CD4-positive, alpha-beta T cell treated with Interleukin-21 for 1 hour (primary cell): ENCODE measurements at places on chromosomes 1 and 21.

GRCh38 chr1:212955961-212956620 lies 5.8 kb downstream of the VASH2 start:
- DNase-seq, result no peak

DNA sequence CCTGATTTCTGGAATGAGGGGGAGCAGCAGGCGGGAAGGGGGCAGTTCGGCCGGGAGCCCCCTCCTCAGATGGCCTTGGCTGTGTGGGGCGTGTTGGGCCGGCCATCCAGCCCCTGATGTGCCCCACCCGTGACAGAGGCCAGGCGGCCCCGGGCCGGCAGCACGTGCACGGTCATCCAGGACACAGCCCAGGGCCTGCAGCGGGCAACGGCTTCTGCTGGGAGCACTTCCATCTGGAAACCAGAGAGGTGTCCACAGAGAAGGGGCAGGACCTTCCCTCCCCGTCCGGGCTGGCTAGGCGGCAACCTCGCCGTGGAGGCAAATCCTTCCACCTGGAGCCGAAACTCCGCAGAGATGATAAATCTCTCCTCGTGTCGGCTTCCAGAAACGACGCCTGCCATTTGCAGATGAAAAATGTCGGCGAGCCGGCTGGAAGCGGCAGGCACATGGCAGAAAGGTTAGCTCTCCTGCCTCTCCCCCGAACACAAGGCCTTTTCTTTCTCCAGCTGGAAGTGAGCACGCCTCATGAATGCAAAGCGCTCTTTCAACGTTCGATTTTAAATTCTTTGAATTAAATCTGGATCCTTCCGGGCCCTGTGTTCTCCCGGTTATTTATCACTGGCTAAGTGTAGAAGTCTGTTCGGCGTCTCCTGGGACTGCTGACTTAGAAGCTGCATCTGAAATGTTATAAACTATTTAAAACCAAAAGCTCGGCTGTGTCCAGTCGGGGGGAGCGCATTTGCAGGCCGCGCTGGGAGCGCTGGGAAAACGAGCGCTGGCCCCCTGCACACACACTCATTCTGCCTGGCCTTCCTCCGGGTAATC lies 9.4 kb upstream of the ACTRT2 start:
- no peak for DNase-seq

DNA sequence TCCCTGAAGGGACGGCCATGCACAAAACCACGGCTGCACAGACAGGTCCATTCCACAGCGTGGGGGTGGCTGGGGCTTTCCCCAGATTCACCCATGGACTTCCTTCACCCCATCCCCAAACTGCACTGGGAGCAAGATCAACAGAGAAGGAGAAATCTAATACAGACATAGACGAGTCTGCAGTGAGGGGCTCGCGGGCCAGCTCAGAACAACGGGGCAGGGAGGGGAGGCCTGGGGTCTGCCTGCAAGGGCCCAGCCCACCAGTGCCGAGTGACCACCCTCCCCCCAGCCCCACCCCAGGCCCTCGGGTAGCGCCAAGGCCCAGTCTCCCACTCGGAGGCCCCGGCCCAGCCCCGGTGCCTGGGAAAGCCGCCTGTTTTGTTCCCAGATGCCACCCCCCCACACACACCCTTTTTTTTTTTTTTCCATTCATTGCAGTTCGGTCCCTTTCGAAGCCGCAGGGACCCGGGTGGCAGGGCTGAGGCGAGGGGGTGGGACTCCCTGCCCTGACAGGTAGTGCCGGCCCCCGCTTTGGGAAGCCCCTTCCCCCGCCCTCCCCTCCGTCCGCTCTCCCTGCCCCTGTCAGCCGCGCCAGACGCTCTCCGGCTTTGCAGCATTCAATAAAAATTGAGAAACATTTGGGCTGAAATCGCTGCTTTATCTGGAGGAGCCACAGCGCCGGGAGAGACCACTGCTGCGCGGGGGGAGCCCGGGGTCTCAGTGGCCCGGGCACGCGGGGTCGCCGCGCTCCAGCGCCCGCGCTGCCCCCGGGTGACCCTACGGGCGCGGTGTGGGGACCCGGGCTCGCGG lies 543 bp upstream of the EPHB2 start:
- peak; percentile 33 for DNase-seq

DNA sequence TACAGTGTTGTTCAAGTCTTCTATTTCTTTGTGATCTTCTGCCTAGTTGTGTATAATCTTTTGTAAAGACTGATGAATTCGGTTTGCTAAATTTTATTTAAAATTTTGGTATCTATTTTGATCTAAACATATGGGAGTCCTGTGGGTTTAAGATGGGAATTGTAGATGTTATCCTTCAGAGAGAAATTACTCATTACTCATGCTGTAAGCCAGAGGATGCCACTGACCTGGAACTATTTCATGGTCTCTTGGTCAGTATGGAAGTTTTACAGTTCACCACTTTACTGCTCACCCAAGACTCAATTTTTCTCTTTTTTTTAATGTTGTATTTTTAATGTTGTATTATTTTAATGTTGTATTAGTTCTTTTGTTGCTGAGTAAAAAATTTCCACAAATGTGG lies 138.6 kb upstream of the B3GALT2 start:
- DNase-seq, result no peak

- DNase-seq, result no peak
These were observed 173.6 kb upstream of the CHRM3 start for GRCh38 chr1:239212811-239213220.

GRCh38 chr1:237566581-237566980 lies 324.1 kb downstream of the ZP4 start:
- no peak for DNase-seq

- DNase-seq, result peak; percentile 66
These were observed 2.7 kb downstream of the HIVEP3 start for GRCh38 chr1:41915786-41916571.

- DNase-seq, result no peak
These were observed 26.6 kb downstream of the AK4 start for GRCh38 chr1:65174585-65174984.

DNA sequence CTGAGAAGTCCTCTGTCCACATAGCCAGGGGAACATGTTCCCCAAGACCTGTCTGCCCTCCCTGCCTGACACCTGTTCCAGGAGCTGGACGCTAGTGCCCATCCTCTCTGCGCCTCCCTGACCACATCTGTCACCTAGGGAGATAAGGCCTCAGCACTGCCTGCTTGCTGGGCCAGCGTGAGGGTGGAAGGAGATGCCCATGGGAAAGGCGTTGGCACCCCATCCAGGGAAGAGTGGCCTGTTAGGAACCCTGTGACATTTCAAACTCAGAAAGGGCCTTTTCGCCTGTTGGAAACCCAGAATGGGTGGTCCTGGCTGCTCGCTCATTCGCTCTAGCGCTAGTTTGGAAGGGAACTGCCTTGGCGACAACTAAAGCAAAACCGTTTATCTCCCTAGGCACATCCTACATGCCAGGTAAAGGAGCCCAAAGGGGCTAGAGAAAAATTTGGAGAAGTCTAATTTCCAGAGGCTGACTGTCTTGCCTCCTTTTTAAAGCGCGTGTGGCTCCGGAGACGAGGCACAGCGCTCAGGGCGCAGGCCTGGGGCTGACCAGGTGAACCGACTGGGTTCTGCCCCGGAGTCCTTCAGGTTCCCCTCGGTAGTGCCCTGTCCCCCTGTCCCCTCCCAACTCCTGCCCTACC lies 410 bp downstream of the ACTA1 start:
- no peak for DNase-seq

DNA sequence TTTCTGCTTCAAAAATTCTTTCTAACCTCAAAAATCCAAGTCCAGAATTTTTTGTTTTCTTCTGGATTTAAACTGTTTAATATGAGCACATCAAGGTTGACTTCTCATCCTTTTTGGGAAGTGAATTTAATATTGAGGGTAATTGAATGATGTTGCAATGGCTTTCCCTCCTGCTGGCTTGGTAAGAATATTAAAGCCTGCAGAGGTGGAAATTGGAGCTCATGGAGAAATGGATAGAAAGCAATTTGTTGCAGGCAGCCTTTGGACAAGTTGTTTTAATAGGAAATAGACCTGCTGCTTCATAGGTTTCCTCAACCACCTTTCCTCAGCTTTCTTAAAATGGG lies 124.7 kb downstream of the SYT2 start:
- DNase-seq, result no peak

DNA sequence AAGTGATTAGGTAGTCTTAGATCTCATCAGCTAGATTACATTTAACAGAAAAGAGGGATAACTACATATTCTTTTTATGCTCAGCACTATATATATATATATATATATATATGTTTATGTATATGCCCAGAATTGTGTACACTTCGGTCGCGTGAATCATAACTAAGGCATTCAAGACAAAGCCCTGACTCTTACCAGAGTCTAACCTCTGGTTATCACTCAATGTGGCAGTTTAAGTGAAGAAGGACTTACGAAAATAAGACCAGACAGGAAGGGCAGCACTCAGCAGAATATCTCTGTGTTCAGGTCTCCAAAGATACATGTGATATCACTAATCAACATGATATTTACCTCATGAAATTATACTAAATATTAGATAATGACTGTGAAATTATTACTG lies 1326.7 kb downstream of the MRPL39 start:
- DNase-seq, result no peak

DNA sequence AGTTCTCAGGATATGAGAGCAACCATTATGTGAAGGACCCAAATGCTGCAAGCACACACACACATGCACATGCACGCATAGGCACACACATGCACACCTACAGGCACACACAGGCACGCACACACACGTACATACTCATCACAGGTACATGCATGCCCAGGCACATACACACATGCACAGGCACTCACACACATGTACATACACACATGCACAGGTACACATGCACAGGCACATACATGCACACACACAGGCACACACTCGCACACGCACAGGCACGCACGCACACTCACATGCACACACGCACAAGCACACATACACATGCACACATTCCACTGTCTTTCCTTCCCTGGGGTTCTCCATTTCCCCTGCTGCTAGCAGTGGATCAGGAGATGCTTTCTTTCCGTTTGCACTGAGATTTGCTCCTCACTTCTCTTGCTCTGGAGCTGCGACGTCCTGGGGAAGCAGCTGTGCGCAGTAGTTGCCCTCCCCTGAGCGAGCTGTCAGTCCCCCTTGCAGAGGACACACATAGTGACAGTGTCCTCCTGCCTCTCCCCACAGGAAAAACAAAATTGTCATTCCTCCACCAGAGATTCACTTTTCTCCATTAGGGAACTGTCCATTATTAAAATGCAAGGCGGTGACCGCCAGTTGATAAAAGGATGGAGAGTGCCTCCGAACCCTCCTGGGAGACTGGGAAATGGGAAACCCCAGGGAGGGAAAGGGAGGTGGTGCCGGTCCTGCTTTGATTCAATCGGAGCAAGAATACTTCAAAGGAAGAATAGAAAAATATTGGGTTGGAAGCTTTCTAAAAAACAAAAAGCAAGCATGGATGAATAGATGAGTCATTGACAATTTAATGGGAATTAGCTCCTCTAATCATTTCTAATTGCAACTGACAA lies 69.5 kb downstream of the WDR4 start:
- no peak for DNase-seq

- DNase-seq, result no peak
These were observed 47.0 kb upstream of the KCNK1 start for GRCh38 chr1:233566886-233567285.

- no peak for DNase-seq
These were observed 73.6 kb downstream of the SIPA1L2 start for GRCh38 chr1:232556351-232556750.

DNA sequence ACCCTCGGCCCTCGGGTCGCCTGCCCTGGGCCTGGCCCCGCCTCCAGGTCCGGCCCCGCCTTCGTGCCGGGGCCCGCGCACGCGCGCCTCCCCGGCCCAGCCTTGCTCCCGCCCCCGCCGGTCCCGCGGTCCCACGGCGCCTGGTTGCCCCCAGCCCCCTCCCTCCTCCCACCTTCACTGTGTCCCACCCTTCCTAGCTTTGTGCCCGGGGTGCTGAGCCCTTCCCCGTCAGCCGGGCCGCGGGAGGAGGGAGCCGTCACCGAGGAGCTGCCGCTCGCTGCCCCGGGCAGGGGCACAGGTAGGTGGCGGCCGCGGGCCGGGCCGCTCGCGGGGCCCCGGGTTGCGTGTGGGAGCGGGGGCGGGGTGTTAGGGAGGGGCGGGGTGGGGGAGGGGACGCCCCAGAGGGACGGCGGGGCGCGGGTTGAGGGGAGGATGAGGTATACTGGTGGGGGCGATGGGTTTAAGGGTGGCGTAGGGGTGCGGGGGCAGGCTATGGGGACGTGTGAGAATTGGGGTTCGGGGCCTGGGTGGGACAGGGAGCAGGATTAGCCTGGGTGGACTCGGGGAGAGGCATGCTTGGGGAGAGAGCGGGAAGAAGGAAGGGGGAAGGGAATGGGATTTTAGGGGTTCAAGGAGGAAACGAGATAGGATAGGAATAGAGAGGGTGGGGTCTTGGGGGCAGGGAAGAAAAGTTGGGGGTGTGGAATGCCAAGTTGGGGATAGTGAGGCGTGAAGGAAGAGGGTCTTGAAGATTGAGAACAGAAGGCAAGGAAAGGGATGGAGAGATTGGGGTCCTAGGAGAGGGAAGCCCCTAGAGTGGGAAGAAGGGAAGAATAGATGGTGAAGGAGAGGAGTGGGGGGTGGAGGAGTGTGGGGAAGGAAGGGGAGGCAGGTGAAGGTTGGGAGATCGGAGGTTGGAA lies at the start of gene LRRC42:
Gene LRRC42, plus strand, starts transcription at position 99 of the 920 bp plus-strand sequence. CDS start 5,650 bp downstream, outside the sequence.
- DNase-seq, result no peak

DNA sequence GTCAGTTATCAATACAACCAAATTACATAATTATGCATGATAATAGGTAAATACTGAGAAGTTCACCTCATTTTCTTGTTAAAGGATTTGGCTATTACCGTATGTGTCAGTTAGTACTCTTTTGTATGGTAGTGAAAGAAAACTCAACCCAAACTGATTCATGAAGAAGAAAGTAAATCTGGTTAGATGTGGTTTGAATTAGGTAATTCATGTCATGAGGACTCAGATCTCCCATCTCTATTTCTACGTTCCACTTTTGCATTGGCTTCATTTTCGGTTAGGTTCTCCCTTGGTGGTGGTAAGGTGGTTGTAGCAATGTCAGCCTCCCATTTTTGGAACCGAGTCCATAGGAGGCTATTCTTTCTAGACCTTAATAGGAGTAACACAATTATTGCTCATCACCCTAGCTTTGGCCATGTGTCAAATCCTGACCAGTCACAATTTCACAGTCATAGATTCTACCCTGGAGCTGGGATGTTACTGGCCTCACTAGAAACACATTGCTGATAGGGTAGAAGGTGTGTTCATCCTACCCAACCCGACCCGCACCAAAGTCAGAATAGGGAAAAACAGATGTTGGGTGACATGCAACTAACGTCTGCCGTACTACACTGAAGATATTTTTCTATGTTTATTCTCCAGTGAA lies 97.6 kb downstream of the OSBPL9 start:
- no peak for DNase-seq

GRCh38 chr1:110672753-110673108 lies 2.0 kb downstream of the KCNA3 start:
- DNase-seq, result peak; percentile 81

- no peak for DNase-seq
These were observed 6.6 kb downstream of the HEYL start for GRCh38 chr1:39632682-39633417.

DNA sequence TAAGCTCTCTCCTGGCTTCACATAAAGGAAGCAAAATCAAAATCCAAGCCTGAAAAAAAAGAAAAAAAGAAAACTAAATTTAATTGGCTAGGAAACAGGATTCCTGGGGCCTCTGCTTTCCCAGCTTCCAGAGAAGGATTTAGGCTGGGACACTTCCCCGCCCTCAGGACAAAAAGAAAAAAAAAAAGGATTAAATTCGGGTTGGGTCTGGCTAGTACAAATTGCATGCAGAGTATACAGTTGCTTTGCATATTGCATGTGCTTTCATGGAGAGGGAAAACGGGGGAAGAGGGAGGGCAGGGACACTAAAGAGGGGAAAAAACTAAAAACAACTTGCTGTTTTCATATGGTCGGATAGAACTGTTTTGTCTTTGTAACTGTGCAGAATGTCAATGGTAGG lies 42.7 kb downstream of the OLIG1 start:
- no peak for DNase-seq

GRCh38 chr1:243974451-243975292 lies 76.4 kb upstream of the ZBTB18 start:
- no peak for DNase-seq
